ENCODE measurements at places on chromosomes 3 and 15.

DNA sequence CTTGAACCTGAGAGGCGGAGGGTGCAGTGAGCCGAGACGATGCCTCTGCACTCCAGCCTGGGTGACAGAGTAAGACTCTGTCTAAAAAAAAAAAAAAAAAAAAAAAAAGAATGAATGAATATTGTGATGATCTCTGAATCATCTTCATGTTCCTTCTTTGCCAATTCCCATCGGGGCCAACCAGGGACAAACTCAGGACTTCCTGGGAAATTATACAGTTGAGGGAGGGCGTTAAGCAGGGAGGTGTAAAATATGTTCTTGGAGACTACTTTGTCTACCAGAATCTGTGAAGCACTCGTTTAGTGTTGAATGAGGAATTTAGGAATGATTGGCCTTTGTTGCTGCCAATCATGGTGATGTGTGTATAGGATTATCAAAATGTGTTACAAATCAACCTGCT lies 210.6 kb downstream of the PTPRG start:
- no peak for DNase-seq

- no peak for DNase-seq
Observed at GRCh38 chr15:68576235-68576892, 2.4 kb upstream of the CORO2B start.

- DNase-seq = no peak
Observed at GRCh38 chr3:170497207-170498095, 78.8 kb downstream of the CLDN11 start.

- no peak for DNase-seq
Observed at GRCh38 chr15:100005715-100006114, 272.5 kb upstream of the LYSMD4 start.

DNA sequence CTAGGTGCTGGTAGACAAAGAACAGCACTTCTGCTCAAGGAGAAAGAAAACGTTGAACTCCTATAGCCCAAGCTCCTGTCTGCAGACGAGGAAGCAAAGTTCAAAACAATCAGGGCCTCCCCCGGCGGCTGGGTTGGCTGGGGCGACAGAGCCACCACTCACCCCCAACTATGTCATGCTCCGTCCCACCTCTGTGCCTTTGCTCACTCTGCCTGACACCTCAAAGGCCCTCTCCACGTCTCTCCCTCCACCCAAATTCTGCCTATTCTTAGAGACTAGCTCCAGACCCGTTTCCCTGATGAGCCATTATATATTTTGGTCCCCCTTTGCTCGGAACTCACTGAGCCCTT lies 304.3 kb downstream of the TLE3 start:
- DNase-seq = no peak

- DNase-seq = no peak
Observed at GRCh38 chr15:78317145-78317836, 17.9 kb upstream of the SKIC8 start.

GRCh38 chr15:39451121-39451688 lies 129.7 kb upstream of the THBS1 start:
- DNase-seq = no peak

DNA sequence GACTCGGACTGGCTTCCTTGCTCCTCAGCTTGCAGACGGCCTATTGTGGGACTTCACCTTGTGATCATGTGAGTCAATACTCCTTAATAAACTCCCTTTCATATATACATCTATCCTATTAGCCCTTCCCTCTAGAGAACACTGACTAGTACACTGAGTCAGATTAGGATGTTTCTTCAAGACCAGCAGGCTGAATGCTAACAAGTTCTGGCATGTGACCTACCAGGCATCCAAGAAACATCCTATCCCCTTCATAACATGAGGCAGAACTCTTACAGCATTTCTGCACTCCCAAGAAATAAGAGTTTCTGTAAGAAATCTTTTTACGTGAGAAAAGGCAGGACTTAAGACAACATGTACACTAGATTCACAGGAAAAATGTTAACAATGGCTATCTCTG lies 9.3 kb downstream of the CFAP92 start:
- DNase-seq = no peak

GRCh38 chr15:74165461-74165860 lies 8.0 kb upstream of the ISLR start:
- DNase-seq = no peak

DNA sequence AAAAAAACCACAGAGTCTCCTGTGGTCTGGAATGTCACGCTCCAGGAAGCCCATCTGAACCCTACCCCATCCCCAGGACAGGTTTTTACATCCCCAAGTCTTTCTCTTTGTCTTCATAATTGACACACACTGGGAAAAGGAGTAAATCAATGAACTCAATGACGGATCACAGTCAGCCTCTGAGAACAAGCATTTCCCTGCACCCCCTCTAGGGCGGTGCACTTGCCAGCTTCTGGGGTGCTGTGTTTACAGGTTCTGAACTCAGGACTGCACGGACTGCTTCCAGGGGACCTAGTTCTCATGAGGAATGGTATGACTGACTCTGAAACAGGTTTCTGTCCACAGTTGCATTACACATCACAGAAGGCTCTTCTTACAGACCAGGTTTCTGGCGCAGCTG lies 81.1 kb downstream of the NUP210 start:
- no peak for DNase-seq

GRCh38 chr3:101513419-101513986 lies 491 bp upstream of the SENP7 start:
- no peak for DNase-seq

GRCh38 chr3:71910108-71910507 lies 125.2 kb upstream of the PROK2 start:
- no peak for DNase-seq

DNA sequence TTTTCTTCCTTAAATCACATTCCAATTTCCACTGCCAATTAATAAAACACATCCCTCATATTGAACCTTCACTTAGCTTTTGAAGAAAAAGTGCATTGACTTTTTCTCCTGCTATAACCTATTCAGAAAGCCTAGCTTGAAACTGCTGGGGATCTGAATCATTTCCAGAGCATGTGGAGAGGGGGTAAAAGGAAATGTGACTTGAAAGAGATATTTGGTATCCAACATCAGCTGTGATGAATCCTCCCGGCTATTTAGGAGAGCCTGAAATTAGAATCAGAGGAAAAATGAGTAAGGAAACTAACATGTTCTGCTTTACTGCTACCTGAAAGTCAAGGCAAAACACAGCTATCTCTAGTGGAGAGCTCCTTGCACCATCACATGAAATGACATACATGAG lies 2.6 kb upstream of the GNB5 start:
- no peak for DNase-seq

DNA sequence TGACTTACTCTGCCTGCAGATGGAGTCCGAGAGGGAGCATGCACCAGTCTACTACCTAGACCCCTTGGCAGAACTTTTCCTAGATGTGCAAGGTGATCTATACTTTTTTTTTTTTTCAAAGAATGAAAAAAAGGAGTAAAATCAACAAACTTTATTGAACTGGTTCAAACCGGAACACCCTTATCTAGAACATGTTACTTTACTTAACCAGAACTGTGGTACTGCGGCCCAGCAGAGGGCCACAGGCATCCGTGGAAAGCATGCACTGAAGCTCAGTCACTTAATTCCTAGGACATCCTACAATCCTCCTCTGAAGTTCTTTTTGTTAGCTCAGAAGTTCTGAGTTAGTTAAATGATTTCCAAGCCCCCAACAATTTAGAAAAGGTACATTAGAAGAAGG lies 21.6 kb downstream of the CHAC1 start:
- no peak for DNase-seq

GRCh38 chr3:49591615-49592014 lies 37.3 kb downstream of the BSN start:
- DNase-seq = no peak

DNA sequence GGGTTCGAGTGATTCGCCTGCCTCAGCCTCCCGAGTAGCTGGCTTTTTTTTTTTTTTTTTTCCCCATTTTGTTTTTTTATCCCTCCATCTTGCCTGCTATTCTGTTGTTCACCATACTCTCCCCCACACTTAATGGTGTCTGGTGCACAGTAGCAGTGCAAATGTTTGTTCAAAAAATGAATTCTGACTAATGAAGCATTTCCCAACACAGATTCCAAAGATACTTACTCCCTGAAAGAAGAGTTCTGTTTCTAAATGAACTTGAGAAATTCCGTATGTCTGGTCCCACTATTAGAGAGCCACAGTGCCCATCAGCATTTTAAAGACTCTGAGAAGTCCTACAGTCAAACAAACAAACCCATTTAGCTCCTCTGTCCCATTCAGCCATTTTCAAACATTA lies 9.5 kb downstream of the EDEM1 start:
- DNase-seq = no peak

DNA sequence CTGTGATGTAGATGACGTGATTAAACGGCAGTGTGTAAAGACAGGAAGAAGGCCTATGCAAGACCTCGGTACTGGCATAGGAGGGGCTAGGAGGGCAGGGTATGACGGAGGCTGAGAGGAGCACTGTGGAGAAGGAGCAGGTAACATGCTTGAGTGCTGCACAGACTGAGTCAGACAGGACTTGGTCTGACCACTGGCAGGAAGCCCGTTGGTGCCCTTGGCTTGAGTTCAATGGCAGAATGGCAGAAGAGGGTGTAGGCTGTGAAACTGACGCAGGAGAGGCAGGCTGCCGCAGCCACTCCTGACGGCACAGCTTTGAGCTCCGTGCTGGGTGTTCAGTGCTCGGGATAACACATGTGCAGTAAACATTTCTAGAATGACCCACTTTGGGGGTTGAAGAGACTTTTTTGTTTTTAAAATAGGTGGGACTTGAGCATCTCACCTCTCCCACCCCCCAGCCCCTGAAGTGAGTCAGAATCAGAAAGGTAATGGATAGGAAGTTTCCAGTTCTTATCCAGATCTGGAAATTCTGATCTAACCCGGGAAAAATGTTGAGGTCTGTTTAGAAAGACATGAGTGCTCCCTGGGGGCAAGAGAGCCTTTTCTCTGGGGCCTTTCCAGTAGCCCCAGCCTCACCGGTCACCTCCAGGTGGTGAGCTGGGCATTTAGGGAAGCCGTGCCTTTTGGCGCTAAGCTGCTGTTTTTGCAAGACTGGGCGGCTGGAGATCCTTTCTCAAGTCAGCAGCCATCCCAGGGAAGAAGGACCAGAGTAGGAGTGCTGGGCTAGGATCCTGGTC lies 126.4 kb downstream of the RPLP1 start:
- DNase-seq = no peak

DNA sequence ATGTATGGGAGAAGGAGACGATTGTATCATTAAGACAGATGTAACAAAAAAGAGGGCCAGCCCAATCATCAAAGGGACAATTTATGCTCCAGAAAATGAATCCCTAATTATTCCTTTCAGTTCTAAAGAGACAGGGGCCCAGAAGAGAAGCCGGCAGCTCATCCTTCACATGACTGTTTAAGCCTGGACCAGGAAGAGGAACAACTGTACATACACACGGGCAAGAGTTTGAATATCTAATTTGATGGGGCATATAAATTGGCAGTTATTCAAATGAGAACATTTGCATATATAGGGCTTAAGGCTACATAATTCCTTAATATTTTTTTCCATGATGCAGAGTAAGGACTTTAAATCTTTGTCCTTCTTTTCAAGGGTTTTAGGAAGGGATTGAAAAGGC lies 232.3 kb downstream of the TLE3 start:
- DNase-seq = no peak

- no peak for DNase-seq
Observed at GRCh38 chr3:135740211-135740610, 225.3 kb upstream of the PPP2R3A start.

DNA sequence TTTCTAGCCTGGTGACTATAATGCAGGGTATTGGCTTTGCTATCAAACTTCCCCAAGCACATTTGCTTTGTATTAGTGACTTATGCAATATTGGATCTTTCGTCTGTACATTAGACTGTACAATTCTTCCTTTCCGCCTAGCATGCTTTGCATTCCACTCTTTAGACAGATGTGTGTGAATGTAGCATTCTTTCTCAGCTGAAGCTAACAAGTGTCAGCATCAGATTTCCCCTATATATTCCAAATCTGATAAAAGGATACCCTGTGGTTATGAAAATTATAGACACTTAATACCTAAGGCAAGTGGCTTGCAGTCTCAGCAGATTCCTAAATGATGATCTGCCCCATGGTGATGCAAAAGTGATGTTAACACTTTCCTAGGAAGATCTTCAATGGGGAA lies 360.1 kb downstream of the CNTN4 start:
- no peak for DNase-seq

GRCh38 chr3:13075986-13076654 lies 2.9 kb upstream of the IQSEC1 start:
- no peak for DNase-seq

DNA sequence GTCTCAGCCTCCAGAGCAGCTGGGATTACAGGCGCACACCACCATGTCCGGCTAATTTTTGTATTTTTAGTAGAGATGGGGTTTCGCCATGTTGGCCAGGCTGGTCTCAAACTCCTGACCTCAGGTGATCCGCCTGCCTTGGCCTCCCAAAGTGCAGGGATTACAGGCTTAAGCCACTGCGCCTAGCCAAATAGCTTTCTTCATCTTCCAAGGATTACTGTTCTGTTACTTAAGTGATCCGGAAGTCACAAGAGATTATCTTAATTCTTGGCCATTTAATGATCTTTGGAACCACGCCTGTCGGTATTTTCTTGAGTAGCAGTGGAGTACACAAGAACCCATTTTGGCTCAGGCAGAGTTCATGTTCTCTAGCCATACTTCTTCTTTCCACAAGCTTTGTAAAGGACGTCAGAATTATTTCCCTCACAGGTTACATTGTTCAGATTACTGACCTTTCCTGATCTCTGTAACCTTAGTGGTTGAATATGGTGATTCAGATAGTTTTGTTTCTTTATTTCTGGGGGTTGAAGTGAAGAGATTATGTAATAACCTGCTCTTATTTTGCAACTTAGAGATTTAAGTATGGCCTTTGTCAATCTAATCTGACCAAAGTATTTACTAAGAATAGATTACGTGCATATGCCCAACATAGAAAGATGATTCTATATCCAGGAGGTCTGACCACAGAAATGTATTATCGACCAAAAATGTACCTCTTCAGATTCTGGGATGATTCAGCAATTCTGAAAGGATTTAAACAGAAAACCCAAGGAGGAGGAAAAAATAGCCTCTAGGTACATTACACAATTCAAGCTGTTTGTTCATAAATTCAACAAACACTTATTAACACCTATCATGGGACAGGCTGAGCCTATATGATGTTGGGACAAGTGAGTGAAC lies 132.2 kb downstream of the GREM1 start:
- no peak for DNase-seq

DNA sequence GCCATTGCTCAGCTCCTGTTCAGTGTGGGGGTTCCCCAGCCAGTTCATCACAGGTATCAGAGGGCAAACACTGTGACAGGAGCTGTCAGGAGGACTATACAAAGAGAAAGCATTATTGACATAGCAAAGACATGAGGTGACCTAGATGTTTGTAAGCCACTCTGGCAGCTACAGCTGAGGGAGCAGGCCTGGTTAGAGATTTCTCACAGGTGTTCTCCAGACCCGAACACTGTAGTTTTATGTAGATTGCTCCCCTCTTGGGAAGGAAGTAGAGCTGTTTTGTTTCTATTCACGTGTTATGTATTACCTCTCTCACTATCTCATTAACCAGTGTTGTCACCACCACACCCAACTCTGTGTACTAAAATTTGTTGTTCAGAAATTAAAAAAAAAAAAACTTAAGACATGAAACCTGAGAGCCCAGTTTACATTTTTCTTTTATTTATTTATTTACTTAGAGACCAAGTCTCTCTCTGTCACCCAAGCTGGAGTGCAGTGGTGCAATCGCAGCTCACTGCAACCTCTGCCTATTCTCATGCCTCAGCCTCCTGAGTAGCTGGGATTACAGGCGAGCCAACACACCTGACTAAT lies 123.7 kb downstream of the RBPMS2 start:
- DNase-seq = no peak
